ENCODE measurements at places on chromosomes 2 and 18. TPM values are rescaled to one million over a fixed set of nuclear protein-coding genes. Genes with fewer than 3 reads are reported as not detected.

CYBRD1 gene
- polyA plus RNA-seq = 39.9 TPM

DNA sequence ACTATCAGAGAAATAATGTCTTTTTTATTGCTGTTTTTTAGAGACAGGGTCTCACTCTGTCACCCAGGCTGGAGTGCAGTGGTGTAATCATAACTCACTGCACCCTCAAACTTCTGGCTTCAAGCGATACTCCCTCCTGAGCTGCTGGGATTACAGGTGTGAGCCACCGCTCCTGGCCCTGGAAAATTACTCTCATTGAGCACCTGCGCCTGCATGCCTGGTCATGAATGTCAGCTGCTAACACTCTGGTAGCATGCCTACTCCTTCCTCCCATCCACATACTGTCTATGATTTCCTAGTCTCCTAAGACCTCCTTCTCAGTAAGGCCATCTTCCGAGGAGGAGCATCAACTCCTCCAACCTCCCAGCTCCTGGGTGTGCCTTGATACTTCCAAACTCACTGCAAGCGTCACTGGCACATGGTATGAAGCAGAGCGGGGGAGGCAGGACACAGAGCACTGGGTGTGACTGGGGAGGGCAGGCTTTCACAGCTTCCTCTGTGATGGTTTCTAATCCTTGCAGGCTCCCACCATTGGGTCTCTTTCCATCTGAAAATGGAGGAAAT lies 1.6 kb upstream of the MAP2 start:
- no peak for DNase-seq

PAX8 gene
- 0.91 TPM for polyA plus RNA-seq

EPB41L3 gene
- polyA plus RNA-seq = 0.27 TPM

GRCh38 chr18:59835605-59836379 lies 64.0 kb upstream of the PMAIP1 start:
- no peak for DNase-seq

DNA sequence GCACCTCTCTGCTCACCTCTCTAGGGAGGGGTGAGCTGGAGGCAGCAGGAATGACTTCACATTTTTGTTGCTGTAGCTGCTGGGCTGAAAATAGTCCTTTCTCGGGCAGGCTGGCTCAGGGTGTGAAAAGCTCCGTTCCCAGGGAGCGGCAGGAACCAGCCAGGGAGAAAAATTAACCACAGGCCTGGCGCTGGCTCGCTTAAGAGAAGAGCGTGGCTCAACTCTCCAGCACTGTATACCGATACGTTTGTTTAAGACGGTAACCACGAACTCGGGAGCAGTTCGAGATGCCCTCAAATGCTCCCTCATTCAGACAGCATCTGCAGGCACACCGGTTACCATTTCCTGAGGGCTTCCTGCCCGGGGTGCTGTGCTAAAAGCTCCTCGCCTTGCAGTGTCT lies 129.6 kb downstream of the CELF4 start:
- DNase-seq = no peak

DNA sequence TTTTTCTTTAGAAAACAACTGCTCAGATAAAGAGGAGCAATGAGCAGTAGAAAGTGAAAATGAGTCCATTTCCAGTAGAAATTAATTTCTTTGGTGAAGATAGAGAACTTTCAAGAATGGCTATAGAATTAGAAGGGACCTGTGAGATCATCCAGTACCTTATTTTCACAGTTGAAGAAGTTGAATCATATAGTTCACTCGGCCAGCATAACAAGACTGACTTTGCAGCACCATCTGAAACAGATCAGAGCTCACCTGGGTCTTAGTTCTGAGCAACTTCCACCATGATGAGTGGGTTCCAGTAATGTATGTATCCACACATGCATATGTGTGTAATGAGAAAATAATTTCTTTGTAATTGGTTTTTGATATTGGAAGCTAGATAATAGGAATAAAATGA lies 58.6 kb downstream of the CERS6 start:
- no peak for DNase-seq

DNA sequence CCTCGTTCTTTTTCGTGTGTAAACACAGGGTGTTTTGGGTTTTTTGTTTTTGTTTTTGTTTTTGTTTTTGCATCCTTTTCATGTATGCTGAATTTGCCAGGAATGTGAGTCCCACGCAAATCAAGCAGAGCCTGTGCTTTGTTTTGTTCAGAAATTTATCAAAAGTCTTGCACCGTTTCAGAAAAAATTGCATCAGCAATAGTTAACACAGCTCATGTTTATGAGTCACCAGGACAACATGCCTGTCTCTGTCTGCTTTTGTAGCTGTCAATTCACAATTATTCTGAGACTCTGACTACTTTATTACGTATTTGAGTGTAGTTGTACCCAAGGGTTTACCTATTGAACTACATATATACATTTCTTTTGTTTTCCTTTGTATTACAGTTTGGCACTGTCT lies 38.3 kb downstream of the MRPL44 start:
- no peak for DNase-seq

DNA sequence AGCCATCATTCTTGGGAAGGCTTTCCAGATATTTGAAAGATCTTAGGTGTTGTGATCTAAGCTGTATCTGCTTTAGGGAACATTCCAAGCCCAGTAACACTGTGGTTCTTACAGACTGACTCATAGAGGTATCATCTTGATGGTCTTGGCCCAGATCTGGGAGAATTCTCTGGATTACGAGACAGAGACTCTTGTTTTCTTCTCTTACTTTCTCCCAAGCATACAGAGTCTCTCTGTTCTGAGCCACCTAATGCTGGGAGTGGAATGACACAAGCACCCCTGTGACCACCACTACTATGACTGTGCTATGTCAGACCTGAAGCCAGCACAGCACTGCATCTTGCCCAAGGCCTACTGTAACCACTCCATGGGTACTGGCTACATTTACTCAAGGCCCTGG lies 81.0 kb upstream of the EPAS1 start:
- DNase-seq = no peak

DNA sequence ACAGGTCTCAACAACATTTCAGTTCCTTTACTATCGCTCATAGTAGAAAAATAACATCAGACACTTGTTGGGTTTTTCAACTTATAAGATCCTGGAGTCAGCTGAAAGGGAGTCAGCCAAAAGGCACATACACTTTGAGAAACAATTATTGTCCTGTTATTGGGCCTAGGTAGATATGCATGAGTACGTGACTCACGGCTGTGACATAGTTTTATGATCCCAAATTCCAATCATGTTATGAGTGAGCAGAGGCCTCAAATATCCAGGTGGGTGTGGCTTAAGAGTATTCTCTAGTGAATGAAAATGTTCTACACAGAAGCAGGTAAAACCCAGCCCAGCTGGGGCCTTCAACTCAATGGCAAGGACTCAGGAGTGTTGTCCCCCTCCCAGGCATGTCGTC lies 27.2 kb downstream of the SERPINB8 start:
- DNase-seq = no peak

MATN3 gene
- polyA plus RNA-seq = not detected

DNA sequence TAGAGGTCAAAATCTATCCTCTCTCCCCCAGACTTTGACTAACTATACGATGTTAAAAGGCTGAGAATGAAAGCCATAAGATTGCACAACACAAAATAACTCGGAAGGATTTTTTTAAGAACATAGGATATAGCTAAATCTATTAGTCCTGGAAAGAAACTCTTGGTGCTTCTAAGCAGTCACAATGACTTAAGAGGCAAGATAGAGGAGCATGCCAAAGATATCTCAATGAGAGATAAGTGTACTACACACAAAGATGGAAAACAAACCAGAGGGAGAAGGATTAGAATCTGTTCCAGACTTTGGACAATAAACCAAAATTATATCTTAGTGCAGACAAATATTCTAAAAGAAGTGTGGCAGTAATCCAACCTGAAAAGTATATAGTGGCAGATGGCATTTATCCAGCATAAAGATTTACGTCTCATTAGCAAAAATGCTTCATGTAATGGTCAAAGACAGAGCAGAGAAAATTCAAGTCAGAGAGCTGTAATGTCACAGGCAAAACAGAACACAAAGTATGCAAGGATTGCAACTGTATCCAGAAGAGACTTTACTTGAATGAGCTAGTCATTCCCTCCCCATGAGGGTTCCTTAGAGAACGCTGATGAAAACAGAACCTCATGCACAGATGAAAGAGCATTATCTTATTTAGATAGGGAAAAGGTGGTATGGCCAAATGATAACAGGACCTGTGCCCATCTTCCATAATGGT lies 28.8 kb upstream of the EVA1A start:
- no peak for DNase-seq

DNA sequence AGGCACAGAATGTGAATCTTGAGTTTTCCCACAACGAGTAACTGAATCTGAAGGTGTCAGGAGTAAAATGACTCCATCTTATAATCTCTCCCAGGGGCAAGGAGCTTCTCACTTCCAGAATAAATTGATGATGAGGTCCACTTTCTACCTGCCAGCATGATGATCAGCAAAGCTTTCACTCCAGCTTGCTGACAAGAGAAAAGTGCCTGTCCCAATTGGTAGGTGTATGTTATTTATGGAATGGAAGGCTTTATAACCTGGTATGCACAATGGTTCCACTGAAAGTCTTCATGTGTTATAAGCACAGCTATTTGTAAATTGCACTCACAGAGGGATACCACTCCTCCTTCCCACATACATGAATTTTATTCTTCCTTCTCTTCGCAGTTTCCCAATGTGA lies 401.0 kb upstream of the UBE2E3 start:
- no peak for DNase-seq

DNA sequence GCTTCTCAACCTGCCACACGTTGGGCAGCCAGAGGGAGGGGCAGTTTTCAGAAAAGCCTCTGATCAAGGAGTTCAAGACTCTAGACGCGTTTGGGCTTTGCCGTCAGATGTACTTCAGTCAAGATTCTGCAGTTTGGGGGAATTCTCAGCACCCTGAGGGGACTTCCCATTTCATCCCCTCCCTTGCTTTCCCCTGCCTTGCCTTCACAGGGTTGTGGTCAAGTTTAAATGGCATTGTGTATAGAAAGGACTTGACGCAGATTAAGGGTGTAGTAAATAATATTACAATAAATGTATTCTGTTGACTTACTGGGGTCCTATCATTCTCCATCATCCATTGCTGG lies 198.3 kb upstream of the NABP1 start:
- peak; percentile 21 for DNase-seq

GRCh38 chr18:80179857-80180558 lies 67.3 kb downstream of the PARD6G start:
- no peak for DNase-seq

ARPC2 gene
- polyA plus RNA-seq = 996 TPM

DNA sequence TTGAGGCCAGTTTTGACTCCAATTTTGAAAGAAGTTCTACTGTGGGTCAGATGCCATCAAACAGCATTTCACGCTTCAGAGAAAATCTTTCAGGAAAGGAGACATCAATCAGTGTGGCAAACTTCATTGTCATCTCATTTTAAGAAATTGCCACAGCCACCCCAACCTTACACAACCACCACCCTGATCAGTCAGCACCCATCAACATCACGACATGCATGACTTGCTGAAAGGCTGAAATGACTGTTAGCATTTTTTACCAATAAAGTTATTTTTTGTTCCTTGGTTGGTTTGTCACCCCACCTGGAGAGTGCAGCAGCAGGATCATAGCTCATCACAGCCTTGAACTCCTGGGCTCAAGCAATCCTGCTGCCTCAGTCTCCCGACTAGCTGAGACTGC lies 10.4 kb downstream of the DNAJC10 start:
- DNase-seq = no peak

SCYGR3 gene
- polyA plus RNA-seq = not detected

DNA sequence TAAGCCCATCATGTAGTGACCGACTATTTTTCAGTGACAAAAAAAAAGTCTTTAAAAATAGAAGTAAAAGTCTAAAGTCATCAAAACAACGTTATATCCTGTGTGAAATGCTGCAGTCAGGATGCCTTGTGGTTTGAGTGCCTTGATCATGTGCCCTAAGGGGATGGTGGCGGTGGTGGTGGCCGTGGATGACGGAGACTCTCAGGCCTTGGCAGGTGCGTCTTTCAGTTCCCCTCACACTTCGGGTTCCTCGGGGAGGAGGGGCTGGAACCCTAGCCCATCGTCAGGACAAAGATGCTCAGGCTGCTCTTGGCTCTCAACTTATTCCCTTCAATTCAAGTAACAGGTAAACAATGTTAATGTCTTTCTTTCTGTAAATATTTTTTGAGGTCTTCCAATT lies at the start of gene CD28:
Gene CD28 (plus strand): TSS at position 237 of the 400 bp plus-strand sequence. CDS start 58 bp downstream, at position 295.
- DNase-seq = peak; percentile 85

GKN1 gene
- polyA plus RNA-seq = not detected

- no peak for DNase-seq
Measured at GRCh38 chr2:222802514-222803196, 58.2 kb upstream of the ACSL3 start.

DNA sequence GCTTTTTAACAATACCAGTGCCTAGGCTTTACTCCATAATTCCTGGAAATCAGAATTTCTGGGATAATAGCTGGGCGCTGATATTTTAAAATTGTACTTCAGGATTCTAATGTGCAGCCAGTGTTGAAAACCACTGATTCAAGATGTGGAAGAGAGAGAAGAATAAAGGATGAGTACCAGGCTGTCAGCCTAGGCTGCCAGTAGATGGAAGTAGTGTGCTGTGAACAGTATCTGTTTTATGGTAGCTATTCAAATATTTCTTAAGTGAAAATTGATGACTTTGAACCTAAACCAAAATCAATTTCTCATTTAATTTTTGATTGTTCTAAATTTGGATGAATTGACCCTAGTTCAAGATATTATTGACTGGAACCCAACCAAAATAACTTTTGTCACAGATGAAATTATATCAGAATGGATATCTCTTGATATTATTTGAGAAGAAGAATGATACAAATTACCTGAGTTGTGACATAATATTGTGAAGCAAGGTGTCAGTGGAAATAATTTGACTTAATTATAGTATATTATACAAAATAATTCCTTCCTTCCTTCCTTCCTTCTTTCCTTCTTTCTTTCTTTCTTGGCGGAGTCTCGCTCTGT lies 88.0 kb downstream of the COMMD1 start:
- DNase-seq = peak; percentile 55

ASB18 gene
- polyA plus RNA-seq = not detected

DNA sequence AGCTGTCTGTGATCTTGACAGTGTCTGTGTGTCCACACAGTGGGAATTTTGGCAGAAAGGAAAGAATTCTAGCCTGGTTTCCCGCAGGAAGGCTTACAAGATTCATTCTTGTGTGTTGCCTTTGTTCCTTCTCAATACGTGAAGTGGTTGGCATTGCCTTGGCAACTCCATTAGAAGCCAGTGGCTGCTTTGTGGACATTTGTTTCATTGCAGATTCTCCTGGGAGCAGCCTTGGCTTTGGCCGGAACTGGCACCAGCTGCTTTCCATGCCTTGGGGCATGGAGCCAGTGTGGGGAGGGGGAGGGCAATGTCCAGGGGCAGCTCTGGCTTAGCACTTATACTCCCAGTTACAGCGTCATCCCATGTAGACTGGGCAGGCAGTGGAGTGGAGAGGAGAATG lies 39.4 kb downstream of the KIF5C start:
- DNase-seq = no peak
